ENCODE measurements at places on chromosomes 16 and 17. TPM values are rescaled to one million over a fixed set of nuclear protein-coding genes. Genes with fewer than 3 reads are reported as not detected.

DNA sequence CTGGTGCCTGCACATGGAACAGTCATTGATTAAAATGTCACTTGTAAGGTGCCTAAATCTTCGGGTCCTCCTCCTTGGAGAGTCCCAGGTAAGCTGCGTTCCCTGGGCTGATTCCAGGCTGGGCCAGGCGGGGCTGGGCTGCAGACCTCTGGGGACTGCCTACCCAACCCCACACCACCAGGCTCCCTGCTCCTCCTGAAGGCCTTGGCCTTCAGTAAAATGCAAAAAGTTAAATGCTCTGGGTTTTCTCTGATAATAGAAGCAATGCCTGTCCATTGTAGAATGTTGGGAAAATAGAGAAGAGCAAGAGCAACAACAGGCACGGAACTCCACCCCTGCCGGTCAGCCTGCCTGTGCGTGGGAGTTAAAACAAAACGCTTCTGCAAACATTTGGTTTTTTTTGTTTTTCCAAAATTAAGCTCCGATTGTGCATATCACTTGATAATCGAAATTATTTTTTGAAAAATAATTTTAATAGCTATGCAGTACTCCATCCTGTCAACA is 363.9 kb downstream of the SEC14L1 start:
- H3K36me3 ChIP-seq, result no peaks in the 10 kb centered on the region
- no peaks in the 10 kb centered on the region for H3K4me1 ChIP-seq
- no peak for DNase-seq
- H3K4me3 ChIP-seq, result no peak overlapping the region

DNA sequence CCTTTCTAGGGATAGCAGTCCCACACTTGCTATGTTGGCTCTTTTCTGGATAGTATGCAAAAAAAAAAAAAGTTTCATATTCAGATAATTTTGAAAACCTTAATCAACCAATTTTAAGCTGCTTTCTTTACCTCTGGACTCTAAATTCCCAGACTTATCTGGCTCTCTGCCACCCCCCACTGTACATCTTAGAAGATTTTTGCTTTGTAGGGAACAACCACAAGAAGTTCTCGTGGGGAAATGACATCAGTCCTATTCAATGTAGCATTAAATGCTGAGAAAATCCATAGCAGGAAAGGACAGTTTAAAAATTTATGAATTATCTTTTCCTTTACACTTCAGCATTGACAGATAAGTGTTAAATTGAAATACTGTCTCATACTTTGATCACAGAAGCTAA is 562.7 kb upstream of the HSBP1 start:
- no peak for DNase-seq
- H3K27me3 ChIP-seq, result no peaks in the 10 kb centered on the region

- no peak overlapping the region for H3K4me3 ChIP-seq
- H3K27me3 ChIP-seq, result no peaks in the 10 kb centered on the region
- H3K27ac ChIP-seq, result no peak overlapping the region
- no peak for DNase-seq
- H3K4me1 ChIP-seq, result no peaks in the 10 kb centered on the region
- no peaks in the 10 kb centered on the region for H3K36me3 ChIP-seq
These were observed 518 bp upstream of the SPATA22 start for GRCh38 chr17:3472137-3472536.

DNA sequence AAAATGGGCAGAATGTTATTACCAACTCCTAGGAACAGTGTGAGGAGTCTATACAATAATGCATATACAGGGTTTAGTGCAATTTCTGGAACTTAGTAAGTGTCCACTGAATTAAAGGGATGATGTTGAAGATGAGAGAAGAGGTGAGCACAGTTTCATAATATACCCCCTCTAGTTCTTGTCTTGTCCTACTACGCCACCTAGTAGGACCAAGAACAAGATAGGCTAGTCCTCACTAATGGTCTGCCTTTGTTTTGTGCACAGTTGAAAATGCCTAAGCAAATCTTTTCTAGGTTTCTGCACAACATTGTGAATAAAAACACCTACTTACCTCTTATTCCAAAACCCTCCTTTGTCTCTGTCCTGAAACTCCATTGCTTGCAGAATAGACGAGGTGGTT is 670.2 kb downstream of the CDH8 start:
- no peak overlapping the region for H3K27ac ChIP-seq
- no peak overlapping the region for H3K4me3 ChIP-seq
- DNase-seq, result no peak
- H3K4me1 ChIP-seq, result no peaks in the 10 kb centered on the region

DNA sequence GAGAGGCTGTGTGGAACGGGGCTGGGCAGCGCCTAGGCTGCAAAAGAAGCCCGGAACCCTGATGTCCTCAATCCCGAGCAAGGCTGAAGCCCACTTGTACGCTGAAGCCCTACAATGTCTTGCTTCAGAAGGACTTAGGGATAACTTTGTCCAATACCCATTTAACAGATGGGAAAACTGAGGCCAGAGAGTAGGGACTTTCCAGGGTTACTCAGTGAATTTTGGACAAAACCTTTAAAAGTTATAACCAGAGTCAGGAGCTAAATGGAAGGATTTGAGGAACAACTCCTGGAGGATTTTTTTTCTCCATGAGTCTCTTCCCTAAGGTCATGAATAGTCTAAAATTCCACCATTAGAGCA is 161.2 kb downstream of the IRX5 start:
- H3K27me3 ChIP-seq, result no peaks in the 10 kb centered on the region
- no peaks in the 10 kb centered on the region for H3K36me3 ChIP-seq
- no peak overlapping the region for H3K4me3 ChIP-seq
- DNase-seq, result no peak
- H3K27ac ChIP-seq, result no peak overlapping the region
- no peaks in the 10 kb centered on the region for H3K4me1 ChIP-seq

DNA sequence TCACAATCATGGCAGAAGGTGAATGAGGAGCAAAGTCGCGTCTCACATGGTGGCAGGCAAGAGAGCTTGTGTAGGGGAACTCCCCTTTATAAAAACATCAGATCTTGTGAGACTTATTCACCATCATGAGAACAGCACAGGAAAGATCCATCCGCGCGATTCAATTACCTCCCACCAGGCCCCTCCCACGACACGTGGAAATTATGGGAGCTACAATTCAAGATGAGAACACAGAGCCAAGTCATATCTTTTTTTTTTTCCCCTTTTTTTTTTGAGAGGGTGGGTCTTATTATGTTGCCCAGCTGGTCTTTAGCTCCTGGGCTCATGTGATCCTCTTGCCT is 60.0 kb downstream of the RPTOR start:
- H3K27ac ChIP-seq, result no peak overlapping the region
- no peaks in the 10 kb centered on the region for H3K27me3 ChIP-seq
- H3K4me1 ChIP-seq, result no peaks in the 10 kb centered on the region
- H3K36me3 ChIP-seq, result no peaks in the 10 kb centered on the region
- no peak for DNase-seq

DNA sequence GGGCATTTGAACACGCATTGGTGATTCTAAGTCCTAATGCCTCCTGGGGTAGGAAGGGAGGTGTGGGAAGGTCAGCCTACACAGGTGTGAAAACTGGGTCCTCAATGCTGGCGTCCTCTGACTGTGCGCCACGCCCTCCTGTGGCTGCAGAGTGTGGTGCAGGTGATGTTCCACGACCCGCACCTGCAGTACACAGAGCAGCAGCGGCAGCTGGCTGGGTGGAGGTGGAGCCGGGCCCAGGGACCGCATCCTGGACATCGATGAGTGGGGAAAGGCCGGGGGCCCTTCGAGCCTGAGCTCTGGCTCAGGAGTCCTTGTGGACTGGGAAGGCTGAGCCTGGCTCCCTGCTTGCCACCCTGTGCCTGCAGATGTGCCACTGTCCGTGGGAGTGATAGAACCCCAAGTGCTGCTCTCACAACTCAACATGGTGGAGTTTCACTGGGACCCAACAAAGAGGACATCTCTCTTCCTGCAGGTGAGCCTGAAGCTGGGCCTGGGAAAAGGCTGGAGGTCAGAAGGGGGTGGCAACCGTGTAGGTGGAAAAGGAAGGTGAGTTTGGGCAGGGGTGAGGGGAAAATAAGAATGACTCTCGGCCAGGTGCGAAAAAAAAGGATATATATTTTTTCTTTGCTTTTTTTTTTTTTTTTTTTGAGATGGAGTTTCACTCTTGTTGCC is 14.0 kb upstream of the STAC2 start:
- peaks cover 13% of the 10 kb centered on the region for H3K4me1 ChIP-seq
- H3K36me3 ChIP-seq, result no peaks in the 10 kb centered on the region
- no peak overlapping the region for H3K4me3 ChIP-seq
- no peak overlapping the region for H3K27ac ChIP-seq
- DNase-seq, result peak; percentile 68

GRCh38 chr16:48173889-48174288 is 18.1 kb upstream of the ABCC12 start:
- no peak for DNase-seq
- no peak overlapping the region for H3K4me3 ChIP-seq
- H3K4me1 ChIP-seq, result no peaks in the 10 kb centered on the region

DNA sequence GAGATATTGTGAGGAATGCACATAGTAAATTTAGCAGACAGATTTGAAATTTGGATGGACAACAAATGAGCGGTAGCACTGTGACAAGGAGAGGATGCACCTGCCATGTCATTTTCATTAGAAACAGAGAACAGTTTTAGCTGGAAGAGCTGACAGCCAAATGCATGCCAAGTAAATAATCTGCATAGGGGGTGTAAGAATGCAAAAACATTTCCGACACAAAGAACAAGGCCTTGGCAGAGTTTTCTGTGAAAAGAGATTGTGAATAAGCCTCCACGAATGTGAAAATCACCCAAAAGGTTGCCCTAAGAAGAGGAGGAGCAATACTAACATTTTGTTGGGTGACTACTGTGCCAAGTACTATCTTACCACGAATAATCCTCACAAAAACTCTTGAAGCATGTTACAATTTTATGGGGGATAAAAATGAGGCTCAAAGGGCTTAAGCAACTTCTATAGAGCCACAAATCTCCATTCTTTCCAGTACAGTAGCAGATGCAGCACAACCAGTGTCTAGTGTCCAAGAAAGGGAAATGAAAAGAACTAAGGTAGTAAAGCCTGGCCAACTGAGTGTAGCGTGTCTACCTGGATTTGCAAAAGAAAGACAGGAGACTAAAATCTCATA is 28.3 kb downstream of the TMEM100 start:
- H3K36me3 ChIP-seq, result no peaks in the 10 kb centered on the region
- peaks cover 10% of the 10 kb centered on the region for H3K4me1 ChIP-seq
- no peak for DNase-seq

DNA sequence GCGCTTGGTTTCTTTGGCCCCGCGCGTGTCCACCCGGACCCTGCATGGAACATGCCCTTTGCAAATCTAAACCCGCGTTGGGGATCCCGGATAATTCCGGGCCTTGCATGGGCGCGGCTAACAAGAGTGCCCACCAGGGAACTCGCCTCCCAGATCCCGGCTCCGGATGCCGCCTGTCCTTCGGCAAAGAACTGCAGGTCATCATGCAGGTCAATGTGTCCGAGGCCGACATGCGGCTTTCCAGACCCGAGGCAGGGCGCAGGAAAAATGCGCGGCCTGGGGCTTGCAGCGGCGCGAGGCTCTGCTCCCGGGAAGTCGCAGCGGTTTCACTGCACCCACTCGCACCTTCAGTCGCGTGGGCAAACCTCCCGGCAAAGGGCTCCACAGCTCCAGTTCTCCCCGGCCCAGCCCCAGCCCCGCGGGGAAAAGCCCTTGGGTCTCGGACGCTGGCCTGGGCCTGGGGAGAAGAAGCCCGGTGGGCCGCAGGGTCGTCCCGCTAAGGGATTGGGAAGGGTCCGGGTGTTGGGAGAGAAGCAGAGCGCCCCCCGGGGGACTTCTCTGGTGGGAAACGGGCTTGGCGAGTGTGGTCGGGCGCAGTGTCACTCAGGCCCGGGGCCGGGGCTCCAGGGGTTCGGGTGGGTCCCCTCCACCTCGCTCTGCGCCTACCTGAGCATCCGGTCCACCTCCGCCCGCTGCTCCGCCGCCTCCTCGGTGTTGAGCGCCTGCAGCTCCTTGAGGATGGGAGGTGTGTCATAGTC is 805 bp downstream of the HNF1B start:
- no peak overlapping the region for H3K4me3 ChIP-seq
- peaks cover 88% of the 10 kb centered on the region for H3K27me3 ChIP-seq
- H3K4me1 ChIP-seq, result peaks cover 4% of the 10 kb centered on the region

GRCh38 chr17:56845934-56846333 is 12.0 kb downstream of the DGKE start:
- no peaks in the 10 kb centered on the region for H3K4me1 ChIP-seq
- no peaks in the 10 kb centered on the region for H3K27me3 ChIP-seq
- no peak overlapping the region for H3K4me3 ChIP-seq
- no peak for DNase-seq
- H3K27ac ChIP-seq, result no peak overlapping the region
- H3K36me3 ChIP-seq, result no peaks in the 10 kb centered on the region

- no peak overlapping the region for H3K4me3 ChIP-seq
- H3K27ac ChIP-seq, result no peak overlapping the region
- DNase-seq, result no peak
- H3K27me3 ChIP-seq, result no peaks in the 10 kb centered on the region
- no peaks in the 10 kb centered on the region for H3K36me3 ChIP-seq
- H3K4me1 ChIP-seq, result peaks cover 65% of the 10 kb centered on the region
These were observed 83.0 kb downstream of the KANSL1 start for GRCh38 chr17:46110219-46110618.

DNA sequence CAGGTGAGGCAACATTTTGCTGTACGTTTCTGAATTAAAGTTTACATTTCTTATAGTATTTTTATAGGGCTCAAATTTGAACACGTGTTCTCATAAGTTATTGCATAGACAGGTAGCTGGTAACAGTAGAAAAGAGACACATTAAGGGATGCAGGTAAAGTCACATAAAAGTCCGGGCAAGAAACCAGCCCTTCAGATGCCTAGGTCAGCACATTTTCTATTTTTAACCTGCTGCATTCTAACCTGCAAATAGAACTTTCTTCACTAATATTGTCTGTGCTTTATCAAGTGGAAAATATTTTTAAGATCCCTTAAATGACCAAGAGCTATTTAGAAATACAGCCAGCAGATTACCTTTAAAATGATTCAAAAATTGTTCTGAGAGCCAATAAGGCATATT is 307.4 kb upstream of the AXIN2 start:
- DNase-seq, result no peak
- H3K4me3 ChIP-seq, result no peak overlapping the region
- H3K27ac ChIP-seq, result no peak overlapping the region
- no peaks in the 10 kb centered on the region for H3K36me3 ChIP-seq
- H3K4me1 ChIP-seq, result no peaks in the 10 kb centered on the region

Gene PNMT
- total RNA-seq, result 1.2 TPM

Gene ZNF423
- 7.2 TPM for total RNA-seq

Gene IGFALS
- total RNA-seq, result 0.14 TPM
